Stimulated activated CD8-positive, alpha-beta memory T cell treated with anti-CD3 and anti-CD28 coated beads, Interleukin-4, amount 100 ng/mL, for 4 hours (primary cell): ENCODE measurements at places on chromosomes 1 and 21.

DNA sequence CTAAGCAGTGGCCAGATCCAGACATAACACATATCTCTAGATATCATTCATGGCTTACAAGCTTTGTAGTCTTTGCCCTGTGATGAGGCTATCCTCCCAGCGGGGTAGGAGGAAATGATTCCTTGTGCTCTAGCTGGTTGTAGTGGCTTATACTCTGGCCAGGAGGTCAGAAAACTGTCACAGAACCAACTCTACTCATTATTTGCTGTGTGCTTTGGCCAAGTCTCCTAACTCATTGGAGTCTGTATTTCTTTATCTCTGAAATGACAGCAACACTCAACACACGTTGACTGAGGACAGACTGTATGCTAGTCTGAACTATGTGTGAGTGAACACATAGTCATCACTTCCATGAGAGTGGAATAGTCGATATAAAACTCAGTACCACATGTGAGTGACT, 116.7 kb upstream of the F3 start:
- DNase-seq: no peak

- no peak for DNase-seq
These were observed 800 bp upstream of the FAM163A start for GRCh38 chr1:179742291-179742690.

DNA sequence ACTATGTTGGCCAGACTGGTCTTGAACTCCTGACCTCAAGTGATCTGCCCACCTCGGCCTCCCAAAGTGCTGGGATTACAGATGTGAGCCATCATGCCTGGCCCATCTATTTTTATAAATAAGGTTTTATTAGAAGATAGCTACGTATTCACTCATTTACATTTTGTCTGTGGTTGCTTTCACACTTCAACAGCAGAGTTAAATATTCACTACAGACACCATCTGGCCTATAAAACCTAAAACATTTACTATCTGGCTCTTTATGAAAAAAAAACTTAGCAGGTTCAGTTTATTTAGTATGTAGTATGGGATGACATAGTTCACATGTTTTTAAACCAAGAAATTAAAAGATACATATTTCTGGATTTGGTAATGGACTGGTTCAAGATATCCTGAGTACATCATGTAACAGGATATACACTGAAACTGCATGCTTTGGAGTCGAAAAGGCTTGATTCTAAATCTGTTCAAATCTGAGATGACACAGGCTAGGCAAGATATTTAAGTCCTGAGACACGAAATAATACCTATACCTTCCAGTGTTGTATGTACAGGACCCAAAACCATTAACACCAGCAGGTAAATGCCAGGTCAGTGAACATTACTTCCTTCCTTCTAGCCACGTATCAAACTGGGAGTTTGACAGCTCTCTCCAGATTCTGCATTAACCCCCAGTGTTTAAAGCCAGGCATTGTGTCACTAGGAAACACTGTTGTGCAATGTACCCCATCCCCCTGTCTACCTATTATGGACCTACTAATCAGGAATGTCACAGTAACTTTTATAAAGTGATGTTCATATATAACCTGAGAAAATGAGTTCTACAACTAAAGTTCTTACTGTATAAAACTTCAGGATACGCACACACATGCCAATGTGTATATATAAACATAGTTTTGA, 54.3 kb upstream of the SDC3 start:
- no peak for DNase-seq

GRCh38 chr1:203144661-203145060, 17.1 kb downstream of the ADORA1 start:
- no peak for DNase-seq

- no peak for DNase-seq
These were observed 10.3 kb downstream of the SLC37A1 start for GRCh38 chr21:42523941-42524340.

DNA sequence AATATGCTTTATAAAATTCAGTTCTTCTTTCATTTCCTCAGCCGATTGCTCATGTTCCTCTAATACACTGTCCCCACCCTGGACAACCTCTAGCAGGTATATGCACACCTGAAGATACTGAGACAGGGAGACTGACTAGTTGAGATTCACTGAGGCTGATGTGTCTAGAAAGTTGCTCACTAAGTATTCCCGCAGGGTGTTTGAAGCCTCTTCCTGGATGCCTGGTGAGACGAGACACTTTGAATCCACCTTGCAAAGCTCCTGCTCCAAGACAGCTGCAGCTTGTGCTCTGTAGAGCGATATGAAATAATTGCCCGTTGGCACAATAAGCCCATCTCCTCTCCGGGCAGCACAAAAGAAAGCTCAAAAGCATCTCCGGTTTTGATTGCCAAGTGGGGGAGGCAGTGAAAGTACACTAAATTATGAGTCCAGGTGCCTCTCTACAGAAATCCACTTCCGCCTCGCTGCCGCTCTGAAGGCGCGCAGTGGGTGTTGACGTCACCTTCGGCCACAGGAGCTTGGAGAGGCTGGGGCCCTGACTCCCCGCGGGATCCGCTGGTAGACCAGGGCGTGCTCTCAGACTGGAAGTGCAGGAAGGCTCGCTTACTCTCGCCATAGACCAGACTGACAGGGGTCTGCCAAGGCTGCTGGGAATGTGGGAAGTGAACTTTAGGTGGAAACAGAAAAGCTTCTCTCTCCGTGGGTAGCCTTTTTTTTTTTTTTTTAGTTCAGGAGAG, 46.3 kb downstream of the GPA33 start:
- no peak for DNase-seq

DNA sequence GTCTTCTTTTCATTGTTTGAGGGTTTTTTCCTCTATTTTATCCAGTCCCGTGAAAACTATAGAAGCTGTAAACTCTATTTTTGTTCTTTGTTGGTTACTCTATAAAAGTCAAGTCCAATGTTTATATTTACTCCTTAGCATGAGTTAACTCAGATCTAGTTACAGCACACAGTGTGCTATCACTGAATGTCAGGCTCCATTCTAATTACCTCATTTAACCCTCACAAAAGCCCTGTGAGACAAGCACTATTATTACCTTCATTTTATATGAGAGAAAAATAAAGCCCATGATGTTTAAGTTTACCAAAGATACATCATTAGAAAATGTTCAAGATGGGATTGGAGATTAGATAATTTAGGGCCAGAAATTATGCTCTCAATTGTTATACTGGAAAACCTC, 251.4 kb upstream of the SNX7 start:
- no peak for DNase-seq

DNA sequence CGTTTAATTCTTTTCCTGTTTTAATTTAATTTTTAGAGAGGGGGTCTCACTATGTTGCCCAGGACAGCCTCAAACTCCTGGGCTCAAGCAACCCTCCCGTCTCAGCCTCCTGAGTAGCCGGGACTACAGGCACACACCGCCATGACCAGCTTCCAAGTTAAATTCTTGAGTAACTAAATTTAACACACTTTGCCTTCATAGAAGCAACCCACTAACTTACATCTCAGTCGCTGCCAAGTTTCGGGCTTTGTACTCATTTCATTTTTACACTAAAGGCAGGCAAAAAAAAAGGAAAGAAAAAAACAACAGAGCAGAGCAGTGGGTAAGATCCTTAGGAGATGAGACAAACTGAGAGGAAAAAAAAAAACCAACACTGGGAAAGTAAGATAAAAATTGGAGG, 3.5 kb downstream of the TIAM1 start:
- DNase-seq: no peak
